Suppressor macrophage treated with lipopolysaccharide for 4 hours (primary cell): ENCODE measurements at places on chromosomes 1 and 21.

DNA sequence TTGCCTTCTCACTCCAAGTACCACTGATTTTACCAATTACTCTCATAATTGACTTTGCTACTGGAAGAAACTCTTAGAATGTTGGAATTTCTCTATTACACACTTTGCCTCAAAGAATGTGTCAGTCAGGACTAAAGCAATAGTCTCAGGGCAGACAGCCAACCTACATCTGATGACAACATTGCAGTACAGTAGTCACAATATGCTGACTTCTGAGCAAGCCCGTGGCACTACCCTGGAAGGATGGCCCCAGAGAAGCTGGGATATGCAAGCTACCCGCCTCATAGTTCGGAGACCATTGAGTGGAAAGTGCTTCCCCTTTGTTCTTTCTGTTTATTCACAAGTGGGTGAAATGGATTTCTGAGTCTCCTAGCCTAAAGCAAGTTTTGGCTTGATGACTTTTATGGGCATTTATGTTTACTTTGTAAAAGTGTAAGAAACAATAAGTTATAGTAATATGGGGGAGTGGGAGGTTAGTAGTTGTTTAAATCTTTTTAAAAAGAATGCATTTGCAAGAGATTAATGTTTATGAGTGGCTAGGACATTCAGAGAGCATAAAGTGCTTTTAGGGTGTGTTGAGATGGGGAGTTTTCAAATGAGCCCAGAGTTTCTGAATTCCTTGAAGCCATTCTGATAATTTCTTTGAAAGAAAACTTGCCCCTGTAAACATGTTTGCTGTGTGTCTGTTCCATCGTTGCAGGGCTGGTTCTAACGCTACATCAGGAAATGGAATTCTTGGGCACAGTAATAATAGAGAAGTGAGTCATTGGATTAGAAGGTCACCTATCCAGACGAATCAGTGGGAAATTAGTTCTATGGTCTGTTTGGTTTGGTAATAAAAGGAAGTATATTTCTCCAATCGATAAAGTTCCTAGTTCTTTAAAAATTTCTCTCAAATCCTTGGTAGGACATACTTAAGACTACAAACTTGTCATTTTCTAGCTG lies 63.8 kb downstream of the LMO4 start:
- peak; percentile 31 for DNase-seq

DNA sequence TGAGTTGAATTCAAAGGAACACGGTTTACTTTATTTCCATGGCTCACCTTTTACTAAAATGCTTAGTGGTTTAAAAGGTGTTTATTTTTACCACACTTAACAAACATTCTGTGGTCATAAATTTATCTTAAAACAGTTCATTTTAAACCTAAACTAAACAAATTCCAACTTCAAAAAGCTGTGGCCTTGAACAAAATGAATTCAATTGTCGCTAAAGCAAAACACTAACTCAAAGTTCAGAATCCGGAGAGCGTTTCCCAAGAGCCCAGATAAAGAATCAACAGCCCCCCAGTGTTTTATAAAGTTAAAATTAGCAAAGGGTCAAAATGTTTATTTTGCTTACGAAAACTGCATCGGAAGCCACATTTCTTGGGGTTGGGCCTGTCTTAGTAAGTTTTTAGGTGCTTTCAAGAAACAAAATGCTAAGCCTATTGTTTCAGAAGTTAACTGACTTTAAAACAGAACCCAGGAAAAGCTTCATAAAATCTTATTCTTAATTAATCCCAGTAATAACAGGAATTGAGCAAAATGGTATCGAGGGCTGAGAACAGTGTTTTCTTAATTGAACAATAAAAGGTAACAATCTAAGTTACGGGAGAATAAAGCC lies 1.3 kb downstream of the PUM1 start:
- DNase-seq, result peak; percentile 5

DNA sequence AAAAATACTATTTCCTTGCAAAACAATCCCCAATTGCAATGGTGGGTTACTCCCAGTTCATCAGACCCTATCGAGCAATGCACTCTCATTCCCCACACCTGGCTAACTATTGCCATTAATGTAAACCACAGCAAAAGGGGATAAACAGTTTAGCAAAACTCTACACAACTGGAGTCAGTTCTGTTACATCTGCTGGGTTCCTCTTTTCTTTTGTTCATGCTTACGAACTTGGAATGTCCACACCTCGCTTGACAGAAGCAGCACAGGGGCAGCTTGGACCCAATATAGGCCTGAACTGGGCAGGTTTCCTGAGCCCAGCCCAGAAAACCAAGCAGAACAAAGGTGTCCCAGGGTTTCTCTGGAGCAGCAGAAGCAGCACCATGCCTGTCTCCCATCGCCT lies 57.4 kb downstream of the ADSS2 start:
- DNase-seq, result no peak

- DNase-seq, result no peak
These were observed 52.8 kb upstream of the ACTRT2 start for GRCh38 chr1:2968471-2968881.

DNA sequence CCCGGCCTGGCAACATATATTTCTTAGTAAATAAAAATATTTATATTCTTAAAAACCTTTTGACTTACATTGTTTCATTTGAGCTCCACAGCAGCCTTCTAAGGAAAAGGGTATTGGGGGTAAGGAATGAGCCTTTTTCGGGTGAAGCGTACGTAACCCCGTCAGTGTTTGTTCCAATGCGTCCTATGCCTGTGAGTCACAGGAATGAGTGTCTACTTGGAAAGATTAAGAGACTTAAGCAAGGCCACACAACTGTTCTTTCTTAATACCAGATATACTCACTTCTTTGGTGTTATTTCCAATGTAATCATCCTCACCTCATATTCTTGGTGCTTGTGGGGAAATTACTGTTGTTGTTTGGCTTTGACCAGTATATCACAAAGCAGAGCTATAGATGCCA lies 22.7 kb downstream of the WDTC1 start:
- DNase-seq, result no peak

DNA sequence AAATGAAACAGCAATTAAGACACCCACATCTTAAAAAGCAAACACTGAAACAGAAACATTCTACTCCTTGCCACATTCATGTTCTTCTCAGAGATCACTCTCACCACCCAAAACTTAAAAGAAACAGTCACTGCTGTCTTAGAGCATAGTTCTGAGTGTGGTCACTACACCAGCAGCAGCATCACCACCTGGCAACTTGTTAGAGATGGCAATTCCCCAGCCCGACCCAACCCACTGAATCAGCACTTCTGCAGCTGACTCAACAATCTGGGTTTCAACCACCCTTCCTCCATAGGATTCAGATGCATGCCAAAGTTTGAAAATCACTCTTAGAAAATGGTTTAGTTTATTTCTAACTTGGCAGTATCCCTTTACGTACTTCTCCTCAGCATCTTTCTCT lies 126.1 kb downstream of the CDC42BPA start:
- peak; percentile 8 for DNase-seq

GRCh38 chr1:226831953-226832352 lies 38.5 kb upstream of the PSEN2 start:
- DNase-seq, result no peak

- peak; percentile 24 for DNase-seq
These were observed 49.6 kb downstream of the HLX start for GRCh38 chr1:220928725-220929300.

DNA sequence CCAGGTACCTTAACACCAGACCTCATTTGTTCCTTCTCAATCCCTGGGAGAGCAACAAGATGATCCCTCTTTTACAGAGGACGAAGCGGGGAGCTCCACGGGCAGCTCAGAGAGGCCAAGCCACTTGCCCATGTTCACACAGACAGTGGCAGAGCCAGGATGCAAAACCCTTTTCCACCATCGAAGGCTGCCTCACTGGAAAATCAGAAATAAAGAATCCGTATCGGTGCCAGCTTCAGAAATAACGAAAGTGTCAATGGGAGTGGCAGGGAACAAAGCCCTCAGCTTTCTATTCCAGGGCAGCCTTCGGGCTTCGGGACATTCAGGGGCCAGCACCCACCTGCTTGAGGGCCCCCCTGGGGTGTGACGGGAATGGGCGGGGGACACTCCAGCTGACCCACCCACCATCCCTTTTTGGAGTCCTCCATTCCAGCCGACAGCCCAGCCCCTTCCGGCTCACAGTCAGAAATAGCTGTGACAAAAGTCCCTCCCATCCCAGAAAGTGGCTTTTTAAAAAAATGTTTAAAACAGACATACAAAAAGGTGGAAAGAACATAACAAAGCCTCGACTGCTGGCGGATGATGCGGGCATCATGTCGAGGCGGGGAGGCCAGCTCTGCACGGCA lies 6.0 kb downstream of the IFFO2 start:
- peak; percentile 58 for DNase-seq

DNA sequence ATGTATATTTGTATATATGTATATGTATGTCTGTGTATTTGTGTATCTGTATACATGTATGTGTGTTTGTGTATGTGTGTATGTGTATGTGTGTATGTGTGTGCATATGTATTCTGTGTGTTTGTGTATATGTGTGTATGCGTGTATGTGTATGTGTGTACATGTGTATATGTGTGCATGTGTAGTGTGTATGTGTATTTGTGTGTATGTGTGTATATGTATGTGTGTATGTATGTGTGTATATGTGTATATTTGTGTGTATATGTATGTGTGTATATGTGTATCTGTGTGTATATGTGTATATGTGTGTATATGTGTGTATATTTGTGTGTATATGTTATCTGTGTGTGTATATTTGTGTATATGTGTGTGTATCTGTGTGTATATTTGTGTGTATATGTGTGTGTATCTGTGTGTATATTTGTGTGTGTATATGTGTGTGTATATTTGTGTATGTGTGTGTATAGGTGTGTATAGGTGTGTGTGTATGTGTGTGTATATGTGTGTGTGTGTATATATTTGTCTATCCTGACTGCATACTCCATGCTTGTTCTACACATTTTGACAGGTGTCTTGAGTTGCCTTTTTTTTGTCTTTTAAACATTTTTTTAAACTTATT lies 101.5 kb downstream of the SCCPDH start:
- DNase-seq, result no peak

- peak; percentile 73 for DNase-seq
These were observed 41.8 kb upstream of the CAMTA1 start for GRCh38 chr1:6743189-6744101.

GRCh38 chr1:24139841-24140425 lies 3.0 kb downstream of the IL22RA1 start:
- peak; percentile 36 for DNase-seq

GRCh38 chr1:20063861-20064292 lies 6.1 kb upstream of the PLA2G5 start:
- peak; percentile 55 for DNase-seq

DNA sequence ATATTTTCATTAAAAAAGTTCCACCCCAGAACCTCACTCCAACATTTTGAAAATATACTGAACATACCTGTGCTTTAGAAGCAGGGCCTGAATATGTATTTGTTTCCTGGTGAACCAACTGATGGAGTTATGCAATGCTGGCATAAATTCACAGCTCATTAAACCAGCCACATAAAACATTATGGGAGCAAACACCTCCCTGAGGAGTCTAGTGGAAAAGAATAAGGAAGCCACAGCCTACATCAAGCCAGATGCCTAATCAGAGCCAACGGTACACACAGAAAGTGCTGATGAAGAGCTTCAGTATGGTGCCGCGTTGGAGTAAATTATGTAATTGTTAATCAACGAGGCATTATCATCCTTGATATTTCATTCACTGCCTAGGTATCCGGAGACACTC lies 199.5 kb downstream of the AJAP1 start:
- no peak for DNase-seq

DNA sequence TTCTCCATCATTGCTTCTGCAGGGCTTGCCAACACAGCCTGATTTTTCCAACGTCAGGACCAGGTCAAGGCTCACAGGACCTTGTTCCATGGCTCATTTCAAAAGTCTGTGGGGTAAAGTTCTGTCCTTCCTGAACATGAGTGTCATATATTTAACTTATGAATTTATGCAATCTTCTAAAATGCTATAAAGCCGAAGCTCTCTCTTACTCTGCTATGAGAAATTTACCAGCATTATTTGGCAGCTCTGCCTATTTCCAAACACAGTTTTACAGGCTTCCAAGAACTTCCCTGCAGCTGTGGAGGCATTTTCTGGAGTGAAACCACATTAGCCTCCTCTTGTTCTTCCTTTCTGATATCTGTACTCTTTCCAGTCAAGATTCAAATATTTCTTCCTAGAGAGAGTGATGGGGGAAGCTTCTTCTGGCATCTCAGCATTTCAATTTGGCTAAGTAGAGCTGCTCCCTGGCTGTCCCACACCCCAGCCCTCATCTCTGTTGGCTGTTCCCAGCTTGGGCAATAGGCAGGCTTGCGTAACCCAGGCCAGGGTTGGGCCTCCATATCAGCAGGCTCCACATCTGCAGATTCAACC lies 15.6 kb upstream of the HMGCS2 start:
- DNase-seq, result peak; percentile 57

GRCh38 chr1:11204396-11205190 lies 15.4 kb downstream of the ANGPTL7 start:
- DNase-seq, result no peak

DNA sequence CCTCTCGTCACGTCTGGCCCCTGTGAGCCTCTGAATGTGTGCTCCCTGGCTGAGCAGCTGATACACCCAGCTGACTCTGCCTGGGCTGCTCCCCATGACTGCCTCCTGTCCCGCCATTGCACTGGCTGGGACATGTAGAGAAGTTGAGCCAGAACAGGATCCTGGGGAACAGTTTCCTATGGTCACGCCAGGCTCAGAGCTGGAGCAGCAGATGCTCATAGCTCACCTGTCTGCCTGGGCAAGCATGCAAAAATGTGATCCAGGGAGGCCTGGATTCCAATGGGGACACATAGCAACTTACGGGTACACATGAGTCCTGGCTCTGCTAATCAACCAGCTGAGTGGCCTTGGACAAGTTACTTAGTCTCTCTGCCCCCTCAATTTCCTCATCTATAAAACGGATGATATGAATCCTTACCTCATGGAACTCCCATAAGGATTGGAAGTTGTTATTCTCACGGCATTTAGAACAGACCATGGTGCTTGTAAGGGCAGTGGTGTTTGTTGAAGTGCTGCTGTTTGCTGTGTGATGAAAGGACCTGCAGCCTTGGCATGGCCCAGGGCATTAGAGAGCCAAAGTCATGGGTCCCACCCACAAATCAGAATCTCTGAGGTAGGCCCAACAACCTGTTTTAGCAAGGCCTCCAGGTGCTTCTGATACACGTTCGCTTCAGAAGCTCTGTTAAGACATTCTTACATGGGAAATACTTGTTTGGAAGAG lies 150.3 kb upstream of the VANGL1 start:
- no peak for DNase-seq

- DNase-seq, result peak; percentile 56
These were observed 20.0 kb upstream of the ZNF326 start for GRCh38 chr1:89974696-89975470.

- DNase-seq, result no peak
These were observed 41.5 kb downstream of the LRRC53 start for GRCh38 chr1:74470936-74471335.

GRCh38 chr1:180291004-180291403 lies 60.9 kb downstream of the LHX4 start:
- peak; percentile 31 for DNase-seq

DNA sequence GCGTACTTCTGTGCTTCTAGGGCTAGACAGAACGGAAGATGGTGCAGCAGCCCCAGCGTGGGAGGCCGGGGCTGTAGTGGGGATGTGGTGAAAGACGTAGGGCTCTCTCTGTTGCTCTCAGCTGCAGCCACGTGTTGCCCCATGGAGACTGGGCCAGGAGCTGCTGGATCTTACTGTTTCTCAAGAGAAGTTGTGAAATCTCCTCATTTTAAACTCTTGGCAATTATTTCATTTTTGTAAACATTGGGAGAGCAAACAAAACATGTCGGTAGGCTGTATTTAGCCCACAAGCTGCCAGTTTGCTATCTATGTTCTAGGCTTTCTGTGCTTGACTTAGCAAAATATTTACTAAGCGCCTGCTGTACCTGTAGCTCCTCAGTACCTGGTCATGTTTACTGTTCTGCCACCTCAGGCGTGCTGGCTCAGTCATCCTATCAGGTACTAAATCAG lies 15.9 kb upstream of the ELOA start:
- peak; percentile 90 for DNase-seq
